RWPE1 (cell line): ENCODE measurements at places on chromosomes 11 and 22.
A peak's percentile ranks its signal among the peaks of the same experiment; 100 is the strongest.

DNA sequence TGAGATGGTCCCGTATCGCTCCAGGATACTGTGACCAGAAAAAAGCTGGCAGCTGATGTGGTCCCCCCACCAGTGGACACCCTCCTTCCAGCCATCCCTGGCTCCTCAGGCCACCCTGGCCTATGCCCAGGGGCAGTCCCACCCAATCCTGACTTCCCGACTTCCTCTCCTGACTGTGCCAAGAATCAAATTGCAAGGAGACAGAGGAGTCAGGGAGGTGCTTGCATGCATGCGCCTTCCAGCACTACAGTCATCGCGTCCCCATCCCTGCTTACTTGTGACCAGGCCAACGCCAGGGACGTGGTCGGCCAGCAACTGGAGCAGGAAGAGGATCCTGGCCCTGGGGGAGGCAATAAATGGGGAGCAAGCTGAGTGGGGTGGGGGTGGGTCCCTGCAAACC is 3.6 kb upstream of the FREY1 start:
- DNase-seq, result no peak

- DNase-seq, result no peak
These were observed 205.1 kb downstream of the NXPE2 start for GRCh38 chr11:114883472-114883871.

DNA sequence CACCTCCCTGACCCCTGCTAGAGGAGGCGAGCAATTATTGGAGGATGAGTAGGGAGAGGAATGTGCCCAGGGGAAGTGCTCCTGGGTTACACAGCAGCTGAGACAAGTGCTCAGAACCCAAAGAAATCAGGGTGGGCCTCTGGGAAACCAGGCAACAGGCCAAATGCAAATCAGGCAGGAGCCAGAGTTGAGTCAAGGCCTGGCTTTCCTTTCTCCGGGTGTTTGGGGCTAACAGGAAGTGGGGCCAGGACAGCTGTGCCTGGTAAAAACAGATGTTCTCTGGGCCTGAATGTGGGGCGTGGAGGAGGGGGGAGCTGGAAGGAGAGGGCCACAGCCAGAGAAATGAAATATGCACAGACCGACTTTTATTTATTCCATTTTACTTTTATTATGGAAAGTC is 22.0 kb downstream of the MFNG start:
- DNase-seq, result no peak

DNA sequence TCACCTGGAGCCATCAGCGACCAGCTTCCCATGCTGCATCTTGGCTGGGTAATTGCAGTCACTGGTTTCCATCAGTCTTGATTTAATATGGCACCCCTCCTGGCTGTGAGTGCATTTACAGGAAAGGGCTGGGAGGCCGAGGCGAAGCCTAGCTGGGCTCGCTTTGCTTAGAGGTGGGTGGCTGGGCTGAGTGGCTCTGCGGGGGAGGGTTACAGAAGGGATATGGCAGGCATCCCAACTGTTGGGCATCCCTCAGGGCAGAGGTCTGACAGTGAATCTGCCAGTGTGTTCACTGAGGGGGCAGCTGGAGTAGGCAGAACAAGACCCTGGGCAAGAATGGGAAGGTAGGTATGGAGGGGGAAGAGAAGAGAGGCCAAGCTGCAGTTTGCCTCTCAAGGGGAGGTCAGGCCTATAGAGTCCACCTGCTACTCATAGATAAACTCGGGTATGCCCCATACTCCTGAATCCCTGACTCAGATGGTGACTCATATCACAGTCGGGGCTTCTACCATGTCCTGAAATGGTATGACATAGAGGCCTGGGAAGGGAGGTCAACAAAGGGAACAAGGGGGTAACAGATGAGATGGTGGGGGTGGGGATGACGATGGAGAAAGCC is 77.5 kb upstream of the PHOX2A start:
- peak; percentile 25 for DNase-seq

DNA sequence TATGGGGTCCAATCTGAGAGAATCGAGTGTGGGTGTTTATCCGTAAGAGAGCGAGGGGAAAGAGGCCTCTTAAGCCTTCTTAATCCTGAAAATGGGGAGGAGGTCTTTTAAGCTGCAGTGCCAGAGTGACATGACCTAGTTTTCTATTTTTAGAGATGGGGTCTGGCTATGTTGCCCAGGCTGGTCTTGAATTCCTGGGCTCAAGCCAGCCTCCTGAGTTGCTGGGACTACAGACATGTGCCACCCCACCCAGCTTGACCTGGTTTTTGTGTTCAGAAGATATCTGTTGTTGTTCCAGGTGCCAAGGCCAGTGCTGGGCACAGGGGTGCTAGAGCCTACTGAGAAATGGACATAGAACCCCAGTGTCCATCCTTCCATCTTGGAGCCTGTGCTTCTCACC is 1.4 kb downstream of the BAD start:
- no peak for DNase-seq

DNA sequence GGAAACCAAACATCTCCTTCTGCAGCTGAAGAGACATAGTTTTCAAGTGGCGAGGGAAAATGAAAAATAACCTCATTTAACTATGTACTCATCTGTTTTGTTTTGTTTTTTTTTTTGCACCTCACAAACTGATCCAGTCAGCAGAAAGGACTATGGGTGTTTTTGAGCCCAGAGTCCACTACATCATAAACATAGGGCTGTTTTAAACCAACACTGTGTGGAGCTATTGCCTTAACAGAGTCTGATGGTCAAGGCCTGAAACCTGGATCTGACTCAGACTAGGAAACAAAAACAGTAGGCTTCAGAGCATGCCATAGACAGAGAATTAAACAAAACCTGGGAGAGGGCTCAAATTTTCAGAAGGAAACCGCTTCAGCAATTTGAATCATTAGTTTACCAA is 99.3 kb upstream of the FSHB start:
- peak; percentile 4 for DNase-seq
